CD4-positive, alpha-beta T cell treated with Interleukin-1 beta for 1 hour (primary cell): ENCODE measurements at places on chromosomes 4 and X.

GRCh38 chr4:123255971-123256370, 140.6 kb upstream of the SPRY1 start:
- DNase-seq = no peak

- DNase-seq = peak; percentile 50
These were observed 104.5 kb upstream of the GATB start for GRCh38 chr4:151865312-151865711.

DNA sequence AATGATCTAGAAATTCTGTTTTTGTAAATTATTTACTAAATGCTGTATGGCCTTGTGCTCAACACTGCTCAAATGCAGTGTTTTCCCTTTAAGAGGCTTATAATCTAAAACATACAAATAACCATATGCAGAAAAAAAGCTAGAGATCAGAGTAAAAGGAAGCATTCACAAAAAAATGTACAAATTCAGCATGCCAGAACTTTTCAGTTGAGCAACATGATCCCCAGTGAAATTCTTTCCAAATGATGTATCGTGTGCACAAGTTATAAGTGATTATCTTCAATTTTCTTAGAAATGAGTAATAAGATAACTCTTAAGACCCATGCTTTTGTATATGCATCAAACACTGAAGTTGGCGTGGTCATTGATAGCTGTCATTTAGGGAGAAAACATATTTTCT, 5.0 kb downstream of the GPC3 start:
- DNase-seq = no peak

DNA sequence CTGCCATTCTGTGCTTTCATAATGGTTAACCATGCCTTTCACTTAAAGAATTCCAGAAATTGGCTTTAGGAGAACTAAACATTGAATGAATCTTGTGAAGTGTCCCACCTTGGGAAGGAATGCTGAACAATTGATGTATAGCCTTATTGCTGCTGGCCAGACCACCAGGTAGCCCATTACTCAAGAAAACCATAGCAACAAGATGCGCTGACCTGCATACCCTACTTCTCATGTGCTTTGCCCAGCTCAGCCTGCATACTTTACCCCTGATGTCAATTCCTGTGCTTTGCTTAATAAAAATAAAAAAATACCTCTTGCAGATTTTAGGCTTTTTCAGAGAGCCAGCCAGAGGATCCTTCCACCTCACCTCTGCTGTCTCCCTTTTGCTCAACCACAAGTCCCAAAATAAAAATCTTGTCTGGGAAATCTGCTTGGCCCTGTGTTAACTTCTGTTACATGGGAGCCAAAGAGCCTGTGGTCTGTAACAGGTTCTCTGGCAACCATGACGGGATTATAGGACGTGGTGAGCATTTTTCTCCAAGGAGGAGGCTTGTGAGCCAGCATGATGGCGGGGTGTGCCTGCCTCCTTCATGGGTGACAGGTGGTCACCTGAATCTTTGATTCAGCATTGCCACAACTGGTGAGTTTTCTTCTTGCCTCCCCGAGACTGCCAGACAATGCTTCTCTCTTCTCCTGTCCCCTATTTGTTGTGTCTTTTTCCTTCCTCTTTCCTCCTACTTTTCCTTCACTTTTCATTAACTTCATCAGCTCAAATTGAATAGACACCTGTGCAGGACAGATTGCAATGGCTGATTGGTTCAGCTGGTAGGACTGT, 106.8 kb downstream of the ARSJ start:
- DNase-seq = no peak

DNA sequence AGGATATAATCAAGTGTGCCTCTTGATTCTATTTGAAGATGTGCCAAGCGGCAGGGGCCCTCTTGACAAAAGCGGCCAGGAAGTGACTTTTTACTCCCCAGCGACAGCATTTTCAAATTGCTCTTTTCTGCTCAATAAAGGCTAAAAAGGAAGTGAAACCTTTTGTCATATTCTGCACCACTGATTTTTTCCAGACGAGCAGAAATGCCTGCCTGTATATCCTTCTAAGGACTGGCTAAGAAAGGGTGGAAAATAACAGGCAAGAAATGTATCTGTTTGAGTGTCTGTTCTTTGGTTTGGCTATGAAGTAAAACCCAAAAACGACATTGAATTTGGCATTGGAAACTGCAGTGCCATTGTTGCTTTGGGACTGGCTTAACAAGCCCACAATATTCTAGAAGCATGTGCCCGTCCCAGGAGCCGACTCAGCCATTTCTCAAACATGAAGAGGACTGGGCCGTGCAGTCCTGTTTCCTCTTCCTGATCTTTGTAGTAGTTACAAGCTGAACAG, 25.4 kb downstream of the TMSB4X start:
- peak; percentile 55 for DNase-seq

- no peak for DNase-seq
These were observed 396.9 kb upstream of the NDST3 start for GRCh38 chr4:117637347-117637746.

DNA sequence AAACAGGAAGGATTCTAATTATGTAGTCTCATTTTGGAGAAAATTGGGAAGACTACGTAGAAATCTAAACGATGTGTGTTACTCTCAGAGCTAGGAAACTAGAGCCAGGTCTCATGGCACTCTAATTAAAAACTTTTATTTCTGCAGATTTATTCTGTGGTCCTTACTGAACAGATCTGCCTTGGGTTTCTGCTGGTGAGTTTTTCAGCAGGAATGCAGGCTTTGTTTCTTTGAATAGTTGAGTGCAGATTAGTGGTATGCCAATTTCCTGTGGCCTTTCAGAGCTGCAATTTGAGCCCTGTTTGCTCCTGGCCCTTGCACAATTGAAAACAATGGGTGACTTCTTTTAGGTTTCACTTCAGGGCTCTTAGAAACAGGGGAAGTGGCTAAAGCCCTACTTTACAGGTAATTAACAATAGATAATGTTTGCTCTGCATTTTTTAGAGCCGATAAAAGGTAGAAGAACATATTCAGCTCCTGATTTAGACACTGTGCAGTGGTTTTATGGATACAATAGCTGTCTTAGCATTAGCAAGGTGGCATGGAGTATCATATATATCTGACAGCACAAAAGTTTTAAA, 21.8 kb downstream of the SPRY1 start:
- DNase-seq = no peak

DNA sequence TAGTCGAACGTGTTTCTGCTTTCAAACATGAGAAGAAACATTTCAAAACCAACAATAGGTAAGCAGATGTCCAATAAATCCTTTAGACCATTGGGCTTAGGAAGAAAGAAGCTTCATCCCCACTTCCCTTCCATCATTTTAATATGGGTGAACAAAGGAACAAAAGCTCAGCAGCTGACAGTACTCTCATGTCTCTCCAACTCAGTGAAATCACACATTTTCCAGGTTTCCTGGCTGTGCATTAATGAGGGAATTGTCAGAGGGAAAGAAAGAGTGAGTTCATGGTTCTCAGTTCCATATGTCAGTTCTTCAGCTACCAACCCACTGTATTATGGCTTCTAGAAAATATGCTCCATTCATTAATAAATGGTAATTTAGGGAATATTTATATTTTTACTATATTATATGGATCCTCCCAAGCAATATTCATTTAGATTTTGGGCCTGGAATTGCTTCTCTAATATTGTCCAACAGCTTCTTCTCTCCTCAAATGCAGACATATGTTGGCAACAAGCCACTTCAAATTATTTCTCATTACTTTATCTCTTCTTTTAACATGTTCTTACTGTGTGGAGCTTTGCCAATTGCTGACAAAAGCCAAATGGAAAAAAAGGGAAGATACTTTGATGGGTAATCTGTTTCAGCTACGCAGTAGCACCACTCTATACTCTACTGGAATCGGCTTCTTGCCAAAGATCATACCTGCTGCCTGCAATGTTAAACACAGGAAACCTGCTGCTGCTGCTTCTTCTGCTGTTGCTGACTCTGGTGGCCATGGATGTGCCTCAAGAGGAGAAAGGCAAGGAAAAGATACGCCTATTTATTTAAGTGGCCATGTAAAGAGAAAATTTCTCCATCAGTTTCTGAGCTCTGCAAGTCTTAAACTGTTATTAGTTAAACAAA, 1757.6 kb downstream of the ARAP2 start:
- DNase-seq = no peak

DNA sequence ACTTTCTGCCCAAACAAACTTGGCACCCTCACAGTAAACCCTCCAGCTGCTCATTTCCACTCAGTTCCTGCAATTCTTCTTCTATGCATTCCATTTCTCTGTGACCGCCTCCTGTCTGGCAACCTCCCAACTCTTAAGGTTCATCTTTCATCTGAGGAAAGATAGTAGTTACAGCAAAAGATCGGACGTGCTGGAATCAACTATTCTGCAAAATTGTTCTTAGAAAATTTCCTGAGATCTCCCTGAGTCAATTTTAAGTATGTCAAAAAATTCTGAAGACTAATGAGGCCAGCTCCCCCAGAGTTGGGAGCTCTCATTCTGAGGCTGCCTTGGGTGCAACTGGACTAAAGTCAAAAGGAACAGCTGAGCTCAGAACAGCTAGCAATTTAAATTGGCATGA, 1026.0 kb downstream of the ADGRL3 start:
- no peak for DNase-seq

GRCh38 chr4:55887594-55887993, 34.1 kb downstream of the EXOC1 start:
- DNase-seq = no peak

- DNase-seq = no peak
These were observed 37.1 kb downstream of the SNX25 start for GRCh38 chr4:185246453-185246852.

GRCh38 chrX:100895365-100896075, 21.4 kb upstream of the NOX1 start:
- DNase-seq = peak; percentile 8

- no peak for DNase-seq
These were observed 7.1 kb downstream of the OFD1 start for GRCh38 chrX:13741695-13742094.

- no peak for DNase-seq
These were observed 181.1 kb upstream of the SMIM31 start for GRCh38 chr4:164572877-164573279.

GRCh38 chr4:97589481-97590196, 553.6 kb downstream of the STPG2 start:
- no peak for DNase-seq

DNA sequence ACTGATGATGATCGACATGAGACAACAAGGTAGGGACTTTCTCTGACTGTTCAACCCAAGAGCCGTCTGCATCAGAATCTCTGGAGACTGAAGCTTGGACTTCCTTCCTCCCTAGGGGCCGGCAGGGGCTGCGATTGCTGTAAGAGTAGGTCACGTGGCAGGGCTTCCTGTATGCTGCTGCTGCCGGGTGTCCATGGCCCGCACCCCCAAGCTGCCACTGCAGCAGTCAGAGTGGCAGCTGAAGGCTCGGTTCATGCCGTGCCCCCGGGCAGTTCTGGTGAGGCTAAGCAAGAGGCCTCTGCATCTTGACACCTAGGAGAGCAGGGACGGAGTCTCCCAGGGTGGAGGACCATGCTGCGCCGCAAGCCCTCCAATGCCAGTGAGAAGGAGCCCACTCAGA, at the start of gene SASH3:
Gene SASH3 (plus strand): TSS at position 203 of the 400 bp plus-strand sequence. CDS start 149 bp downstream, at position 352.
- peak; percentile 74 for DNase-seq

GRCh38 chr4:83866834-83867621, 331.1 kb downstream of the GPAT3 start:
- no peak for DNase-seq

DNA sequence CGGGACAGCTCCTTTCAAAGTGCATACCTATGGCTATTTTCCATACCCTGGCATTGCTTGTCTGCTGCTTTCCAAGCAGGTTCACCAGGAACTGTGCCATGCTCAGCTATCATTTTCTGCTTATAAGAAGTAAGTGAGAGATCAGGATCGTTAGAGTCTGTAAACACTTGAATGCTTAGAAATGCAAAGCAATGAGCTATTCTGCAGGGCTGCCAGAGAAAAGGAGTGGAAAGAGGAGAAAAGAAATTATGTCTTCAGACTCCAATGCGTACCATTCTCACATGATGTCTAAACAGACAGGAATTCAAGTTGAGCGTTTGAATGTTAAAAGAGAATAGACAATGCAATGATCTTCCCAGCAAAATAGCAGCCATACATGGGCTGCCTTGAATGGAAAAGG, 245.5 kb upstream of the SLC7A11 start:
- no peak for DNase-seq
